Left lung (tissue), 14 donors: ENCODE measurements at places on chromosomes 2 and 18. TPM values are rescaled to one million over a fixed set of nuclear protein-coding genes. Genes with fewer than 3 reads are reported as not detected.

- no peak for DNase-seq
- H3K27me3 ChIP-seq = no peaks in the 10 kb centered on the region
- peak overlapping the region; percentile 43 for H3K27ac ChIP-seq
- no peaks in the 10 kb centered on the region for H3K36me3 ChIP-seq
Observed at GRCh38 chr2:85428343-85428881, 9.9 kb downstream of the SH2D6 start.

DNA sequence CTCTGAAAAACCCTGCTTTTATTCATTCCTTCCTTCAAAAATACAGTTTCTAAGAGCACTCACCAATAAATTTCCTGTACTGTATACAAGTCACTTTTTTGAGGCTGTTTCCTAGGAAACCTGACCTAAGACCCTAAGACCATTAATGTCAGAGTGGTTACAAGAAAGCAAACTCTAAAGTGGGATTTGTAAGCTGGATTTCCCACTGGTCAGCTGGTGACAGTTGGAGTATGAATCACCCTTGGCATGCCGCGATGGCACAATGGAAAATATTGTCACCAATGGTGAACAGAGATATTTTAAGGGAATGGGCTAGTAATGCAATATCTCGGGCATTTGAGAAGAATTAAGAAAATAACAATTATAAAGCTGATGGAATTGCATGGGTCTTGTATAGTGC lies 101.9 kb downstream of the COL3A1 start:
- DNase-seq = no peak
- no peak overlapping the region for H3K4me3 ChIP-seq
- no peak overlapping the region for H3K27ac ChIP-seq
- no peaks in the 10 kb centered on the region for H3K36me3 ChIP-seq

- no peaks in the 10 kb centered on the region for H3K27me3 ChIP-seq
- no peak for DNase-seq
- no peaks in the 10 kb centered on the region for H3K36me3 ChIP-seq
- no peak overlapping the region for H3K27ac ChIP-seq
Observed at GRCh38 chr2:23312996-23313606, 71.9 kb upstream of the KLHL29 start.

GRCh38 chr2:133967326-133967725 lies 286.5 kb upstream of the MGAT5 start:
- no peaks in the 10 kb centered on the region for H3K27me3 ChIP-seq
- no peak overlapping the region for H3K4me3 ChIP-seq
- no peaks in the 10 kb centered on the region for H3K4me1 ChIP-seq
- DNase-seq = no peak

The CYP27C1 gene
- total RNA-seq = 0.12 TPM
